ENCODE measurements at places on chromosomes 3 and 15.

DNA sequence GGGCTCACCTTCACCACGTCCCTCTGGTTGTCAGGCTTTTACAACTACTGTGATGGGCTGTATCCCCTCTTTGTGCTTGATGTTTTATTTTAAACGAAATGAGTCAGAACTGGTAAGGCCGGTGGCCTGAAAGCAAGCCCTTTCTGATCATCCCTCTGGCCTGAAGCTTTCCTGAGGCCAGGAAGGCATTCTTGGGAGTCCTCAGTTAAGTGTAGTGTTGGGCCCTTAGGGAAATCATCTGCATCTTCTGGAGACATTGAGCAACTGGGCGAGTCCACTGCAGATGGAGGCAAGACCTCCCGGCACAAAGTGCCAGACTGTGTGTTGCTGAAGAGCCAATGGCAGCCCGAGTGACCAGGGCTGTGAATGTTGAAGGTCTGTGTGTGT is 33.0 kb upstream of the AMOTL2 start:
- DNase-seq, result no peak

GRCh38 chr3:162507397-162507796 is 1010.8 kb downstream of the OTOL1 start:
- no peak for DNase-seq

GRCh38 chr3:29751647-29752314 is 470.9 kb downstream of the RBMS3 start:
- no peak for DNase-seq

GRCh38 chr15:31336593-31337295 is 10.1 kb downstream of the KLF13 start:
- DNase-seq, result no peak

DNA sequence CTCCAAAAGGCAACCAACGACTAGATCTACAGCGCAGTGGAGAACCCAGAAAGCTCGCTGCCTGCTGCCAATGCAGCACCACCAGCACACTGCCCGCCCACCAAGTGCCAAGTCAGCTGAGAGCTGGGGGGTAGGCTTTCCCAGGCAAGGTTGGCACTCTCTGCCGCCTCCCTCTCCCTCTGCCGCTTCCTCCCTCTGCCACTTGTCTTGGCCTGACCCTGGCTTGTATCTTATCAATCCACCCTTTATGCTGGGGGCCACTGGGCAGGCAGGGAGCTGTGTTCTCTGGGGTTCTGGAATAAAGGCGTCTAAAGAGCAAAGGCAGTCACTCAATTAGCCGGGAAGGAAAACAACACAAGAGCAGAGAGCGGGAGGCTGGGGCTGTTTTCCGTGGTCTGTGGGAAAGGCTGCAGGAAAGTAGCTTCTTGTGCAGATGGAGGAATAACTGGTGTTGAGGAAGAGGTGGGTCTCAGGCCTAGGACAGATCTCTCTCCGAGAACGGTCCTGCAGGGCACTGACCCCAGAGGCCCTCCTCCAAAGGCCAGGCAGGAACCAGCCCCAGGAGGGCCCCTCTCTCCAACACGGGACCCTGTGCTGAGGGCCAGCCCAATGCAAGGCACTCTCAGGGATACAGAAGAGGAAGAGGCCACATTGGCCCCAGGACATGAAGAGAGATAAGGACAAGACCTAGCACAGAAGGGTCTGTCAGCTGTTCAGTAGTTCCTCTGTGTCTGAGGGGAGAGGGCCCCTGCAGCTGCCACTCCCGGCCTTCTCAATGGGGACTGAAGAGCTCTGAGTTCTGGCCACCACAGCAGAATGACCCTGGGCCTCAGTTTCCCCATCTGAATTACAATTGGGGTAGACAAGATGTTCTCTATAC is 30.8 kb downstream of the ACSBG1 start:
- DNase-seq, result no peak

DNA sequence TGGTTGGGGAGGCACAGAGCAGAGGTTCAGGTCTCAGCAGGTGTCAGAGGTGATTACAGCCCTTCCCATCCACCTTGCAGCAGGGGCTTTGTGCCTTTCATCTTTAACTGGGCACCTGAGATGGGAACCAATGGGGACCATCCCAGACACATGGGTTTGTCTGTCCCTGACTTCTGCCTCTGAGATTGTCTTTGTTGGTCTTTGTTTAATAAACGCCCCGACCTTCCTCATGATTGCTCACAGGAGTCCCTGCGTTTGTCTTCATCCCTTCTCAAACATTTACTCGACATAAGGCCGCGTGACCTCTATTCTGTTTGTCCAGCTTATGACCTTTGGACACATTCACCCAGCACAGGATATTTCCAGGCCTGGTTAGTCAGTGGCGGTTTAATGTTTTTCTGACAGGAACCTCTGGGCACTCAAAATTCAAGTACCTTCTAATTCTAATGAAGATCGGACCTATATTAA is 5.9 kb downstream of the ZSCAN2 start:
- DNase-seq, result no peak

GRCh38 chr3:60759439-60759838 is 491.8 kb downstream of the FHIT start:
- no peak for DNase-seq

DNA sequence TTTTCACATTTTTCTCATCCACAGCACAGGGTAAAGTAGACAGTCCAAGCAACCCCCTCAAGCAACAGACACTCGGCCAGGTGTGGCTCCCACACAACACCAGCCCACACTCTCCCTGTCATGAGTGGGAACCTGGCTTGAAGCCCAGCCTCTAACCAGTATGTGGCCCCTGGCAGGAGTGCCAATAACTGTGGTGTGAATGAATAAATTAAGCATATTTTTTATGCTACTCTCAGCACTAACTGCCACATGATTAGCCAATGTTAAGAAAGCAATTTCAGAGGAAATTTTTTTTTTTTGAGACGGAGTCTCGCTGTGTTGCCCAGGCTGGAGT is 9.9 kb downstream of the IL17RD start:
- DNase-seq, result no peak
